ENCODE measurements at places on chromosomes 13 and 19.

- no peak for DNase-seq
Measured at GRCh38 chr19:15288146-15288963, 44.0 kb downstream of the BRD4 start.

GRCh38 chr19:3788996-3789778, 3.0 kb upstream of the MATK start:
- no peak for DNase-seq

- no peak for DNase-seq
Measured at GRCh38 chr13:105008604-105009003, 1526.9 kb downstream of the EFNB2 start.

DNA sequence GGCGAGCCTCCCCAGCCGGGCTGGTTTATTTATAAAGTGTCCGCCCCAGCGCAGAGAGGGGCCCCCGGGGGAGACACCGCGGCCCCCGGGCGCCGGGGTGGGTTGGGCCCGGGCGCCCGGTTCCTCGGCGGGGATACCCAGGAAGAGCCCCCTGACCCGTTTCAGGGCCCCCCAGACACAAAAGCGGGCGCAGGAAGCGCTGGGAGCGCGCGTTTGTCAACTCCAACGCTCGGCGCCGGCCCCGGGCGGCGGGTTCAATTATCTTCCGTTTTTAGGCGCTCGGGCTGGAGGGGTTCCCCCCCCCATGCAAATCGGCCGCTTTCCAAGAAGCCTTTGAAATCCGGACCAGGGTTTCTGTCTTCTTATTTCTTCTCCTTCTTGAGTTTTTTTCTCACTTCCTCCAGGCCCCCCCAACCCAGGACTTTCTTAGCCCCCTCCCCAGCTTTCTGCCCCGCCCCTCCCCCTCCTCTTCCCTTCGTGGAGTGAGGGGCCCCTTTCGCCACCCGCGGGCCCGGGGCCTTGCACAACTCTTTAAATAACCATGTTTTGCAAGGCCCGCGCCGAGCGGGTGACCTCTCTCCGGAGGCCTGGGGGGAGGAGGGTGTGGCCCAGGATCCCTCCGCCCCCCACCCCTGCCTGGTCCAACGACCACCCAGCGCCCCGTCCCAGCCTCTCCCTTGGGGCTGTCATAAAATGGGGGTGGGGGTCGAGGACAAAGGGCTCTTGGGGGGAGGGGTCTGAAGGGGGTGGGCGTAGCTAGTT, 935 bp downstream of the ARID3A start:
- no peak for DNase-seq

DNA sequence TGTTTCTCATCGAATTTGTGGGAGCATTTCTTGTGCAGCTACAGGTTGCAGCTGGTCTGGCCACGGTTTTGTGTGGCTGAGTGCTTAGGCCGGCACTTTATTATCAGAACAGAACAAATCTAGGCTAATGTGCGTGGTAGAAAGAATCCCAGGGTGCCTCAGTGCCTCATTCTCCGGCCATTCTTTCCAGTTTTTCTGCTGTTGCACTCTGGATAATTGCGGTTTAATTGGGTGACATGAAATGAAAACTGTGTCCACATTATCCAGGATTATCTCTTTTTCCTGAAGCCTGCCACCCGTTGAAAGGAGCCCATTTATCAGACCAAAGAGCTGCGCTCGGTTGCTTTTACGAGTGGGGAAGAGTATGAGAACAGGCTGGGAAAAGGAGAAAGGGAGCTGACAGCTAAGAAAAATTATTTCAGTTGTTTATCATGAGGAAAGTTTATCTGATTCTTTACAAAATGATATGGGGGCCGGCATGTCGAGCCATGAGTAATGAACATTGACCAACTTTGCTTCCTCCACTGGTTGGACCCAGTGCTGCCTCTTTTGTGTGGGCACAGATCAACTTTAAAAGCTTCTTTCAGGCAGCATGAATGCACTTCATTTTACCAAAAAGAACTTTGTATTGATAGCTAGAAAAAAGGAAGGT, 117.0 kb upstream of the SOX21 start:
- no peak for DNase-seq

DNA sequence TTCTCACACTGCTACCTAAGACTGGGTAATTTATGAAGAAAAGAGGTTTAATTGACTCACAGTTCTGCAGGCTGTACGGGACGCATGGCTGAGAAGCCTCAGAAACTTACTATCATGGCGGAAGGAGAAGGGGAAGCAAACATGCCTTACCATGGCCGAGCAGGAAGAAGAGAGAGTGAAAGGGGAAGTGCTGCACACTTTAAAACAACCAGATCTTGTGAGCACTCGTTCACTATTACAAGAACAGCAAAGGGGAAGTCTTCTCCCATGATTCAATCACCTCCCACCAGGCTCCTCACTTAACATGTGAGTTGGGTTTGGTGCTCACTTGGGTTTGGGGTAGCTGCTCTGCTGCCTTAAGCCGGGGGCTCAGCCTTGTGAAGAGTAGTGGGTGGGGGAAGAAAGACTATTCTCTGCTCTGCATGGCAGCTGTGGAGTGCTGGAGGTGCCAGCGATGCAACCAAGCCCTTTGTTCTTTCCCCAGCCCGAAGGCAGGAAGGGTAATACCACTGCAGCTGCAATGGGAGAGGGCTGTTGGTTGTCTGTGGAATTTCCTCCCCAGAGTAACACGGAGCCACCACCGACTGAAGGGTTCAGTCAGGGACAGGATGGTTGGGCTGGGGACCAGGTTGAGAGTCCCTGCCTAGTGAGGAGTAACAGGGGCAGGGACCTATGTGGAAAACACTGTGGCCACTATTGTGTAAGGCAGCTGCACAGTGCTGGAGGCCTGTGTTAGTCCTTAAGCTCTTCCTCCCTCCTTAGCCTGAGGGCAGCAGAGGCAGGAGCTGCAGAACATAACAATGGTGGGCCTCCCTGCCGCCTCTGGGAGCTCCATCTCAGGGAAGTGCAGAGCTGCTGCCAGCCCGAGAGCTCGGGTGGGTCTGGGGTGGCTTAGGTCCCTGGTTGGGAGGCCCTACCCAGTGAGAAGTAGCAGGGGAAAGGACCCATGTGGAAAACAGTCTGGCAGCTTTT, 1262.5 kb downstream of the EFNB2 start:
- DNase-seq = no peak

Measured in BJ (cell line).